Activated CD4-positive, alpha-beta T cell treated with anti-CD3 and anti-CD28 coated beads, Interleukin-2, amount 50 U/mL, for 48 hours (primary cell): ENCODE measurements at places on chromosomes 13 and 19.

DNA sequence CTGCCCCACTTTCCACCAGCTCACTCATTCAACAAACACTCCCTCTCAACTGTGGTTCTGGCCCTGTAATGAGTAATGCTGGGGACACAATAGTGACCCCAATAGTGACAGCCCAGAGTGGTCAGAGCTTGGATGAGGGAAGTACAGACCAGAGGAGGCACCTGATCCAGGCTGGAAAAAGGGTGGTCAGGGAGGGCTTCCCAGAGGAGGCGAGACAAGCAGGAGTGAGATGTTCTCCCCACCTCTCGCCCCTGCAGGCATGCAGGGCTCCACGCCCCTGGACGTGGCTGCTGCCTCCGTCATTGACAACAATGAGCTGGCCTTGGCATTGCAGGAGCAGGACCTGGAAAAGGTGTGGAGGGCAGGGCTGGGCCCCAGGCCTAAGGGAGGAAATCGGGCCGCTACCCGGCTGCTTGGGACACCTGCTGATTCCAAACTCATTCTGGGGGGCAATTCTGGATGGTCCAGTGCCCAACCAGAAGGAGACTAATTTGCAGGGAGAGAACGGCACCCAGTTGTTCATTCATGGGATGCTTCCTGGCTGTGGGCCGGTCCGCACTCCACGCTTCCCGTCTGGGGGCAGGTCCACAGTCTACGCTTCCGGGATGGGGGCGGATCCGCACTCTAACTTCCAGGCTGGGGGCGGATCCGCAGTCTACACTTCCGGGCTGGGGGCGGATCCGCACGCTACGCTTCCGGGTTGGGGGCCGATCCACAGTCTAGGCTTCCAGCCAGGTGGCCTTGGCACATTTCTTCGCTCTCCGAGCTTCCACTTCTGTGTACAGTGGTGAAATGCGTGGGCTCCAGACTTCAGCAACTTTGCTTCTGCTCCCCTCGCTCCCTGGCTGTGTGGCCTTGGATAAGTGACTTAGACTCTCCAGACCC lies 63.4 kb downstream of the RYR1 start:
- DNase-seq: no peak

- peak; percentile 63 for DNase-seq
Measured at GRCh38 chr19:55460670-55461258, 678 bp downstream of the ISOC2 start.

DNA sequence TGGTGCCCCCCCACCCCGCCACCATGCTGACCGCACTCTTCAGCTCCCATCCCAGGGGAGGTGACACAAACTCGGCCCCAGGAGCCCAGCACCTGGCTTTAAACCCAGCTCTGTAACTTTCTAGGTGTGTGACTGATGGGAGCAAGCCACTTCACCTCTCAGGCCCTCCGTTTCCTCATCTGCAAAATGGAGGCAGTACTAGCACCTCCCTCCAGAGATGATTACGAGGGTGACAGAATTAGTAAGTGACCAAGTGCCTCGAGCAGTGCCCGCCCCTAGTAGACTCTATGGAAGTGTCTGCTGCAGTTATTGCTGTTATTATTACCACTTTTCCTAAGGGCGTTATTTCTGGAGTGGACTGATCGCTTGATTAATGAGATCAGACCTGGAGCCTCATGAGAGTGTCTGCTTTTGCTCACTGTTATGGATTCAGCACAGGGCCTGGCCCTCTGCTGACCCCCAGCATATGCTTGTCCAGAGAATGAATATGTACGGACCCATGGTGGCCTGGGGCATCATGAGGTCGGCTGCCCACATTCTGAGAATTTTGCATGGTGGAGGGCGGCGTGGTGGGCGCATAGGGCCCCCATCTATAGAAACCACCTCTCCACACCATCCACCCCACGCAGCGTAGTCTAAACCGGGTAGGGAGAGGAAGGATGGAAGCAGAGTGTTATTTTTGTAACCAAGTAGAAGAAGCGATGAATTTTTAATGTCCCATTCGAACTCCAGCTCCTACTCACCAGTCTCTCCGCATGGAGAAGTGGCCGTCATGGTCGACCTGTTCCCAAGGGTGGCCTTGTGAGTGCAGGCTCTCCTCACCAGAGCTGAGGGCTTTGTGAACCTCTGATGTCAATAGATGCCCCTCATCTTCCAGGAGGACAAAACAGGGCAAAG lies 48.2 kb downstream of the CAPN12 start:
- no peak for DNase-seq

DNA sequence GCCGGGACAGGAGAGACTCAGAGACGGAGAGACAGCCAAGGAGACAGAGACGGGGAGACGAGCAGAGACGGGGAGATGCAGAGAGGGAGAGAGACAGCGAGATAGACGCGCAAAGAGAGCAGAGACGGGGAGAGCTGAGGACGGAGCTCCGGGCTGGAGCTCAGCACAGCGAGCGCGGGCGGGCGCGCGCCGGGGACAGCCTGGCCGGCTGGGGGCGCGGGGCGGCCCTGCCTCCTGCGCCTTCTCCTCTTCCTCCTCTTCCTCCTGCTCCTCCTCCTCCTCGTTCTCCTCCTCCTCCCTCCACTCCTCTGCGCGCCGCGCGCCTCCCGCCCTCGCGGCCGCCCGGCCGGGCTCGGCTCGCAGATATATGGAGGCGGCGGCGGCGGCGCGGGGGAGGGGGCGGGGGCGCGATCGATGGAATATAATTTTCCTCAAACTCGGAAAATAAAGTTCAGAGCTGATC lies at the start of gene ERFL:
TSS of gene ERFL (minus strand) at position 229 of the 463 bp plus-strand sequence. CDS start 15,530 bp downstream, outside the sequence.
- DNase-seq: no peak

GRCh38 chr13:47215736-47216135 lies 318.9 kb upstream of the HTR2A start:
- DNase-seq: no peak

GRCh38 chr13:40550130-40550529 lies 116.3 kb downstream of the FOXO1 start:
- no peak for DNase-seq

GRCh38 chr19:34734537-34735103 lies 577 bp downstream of the ZNF181 start:
- DNase-seq: no peak

GRCh38 chr19:294341-294945 lies 3.2 kb upstream of the PLPP2 start:
- DNase-seq: no peak

DNA sequence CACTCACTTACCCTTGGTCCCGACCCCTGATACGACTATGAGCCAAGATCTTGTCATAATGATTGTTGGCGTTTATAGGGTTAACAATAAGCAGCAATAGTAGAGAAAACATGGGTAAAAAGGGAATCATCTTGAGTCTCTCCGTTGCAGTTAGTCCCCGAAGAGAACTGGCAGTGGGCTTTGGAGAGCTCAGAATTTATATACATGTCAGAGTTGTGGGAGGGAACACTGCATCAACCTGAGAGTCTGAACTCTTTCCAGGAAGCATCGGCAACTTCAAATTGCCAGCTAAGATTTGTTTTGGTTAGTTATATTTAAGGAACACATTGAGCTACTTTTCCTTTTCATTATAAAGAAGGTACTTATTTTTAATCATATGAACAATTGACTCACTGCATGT lies at the start of gene POSTN:
TSS of gene POSTN (minus strand) at position 172 of the 400 bp plus-strand sequence. CDS start at position 130, 42 bp downstream.
- no peak for DNase-seq
